Smooth muscle cell of trachea (primary cell): ENCODE measurements at places on chromosomes 5 and 9. TPM values are rescaled to one million over a fixed set of nuclear protein-coding genes. Genes with fewer than 3 reads are reported as not detected.

The GFM2 gene
- total RNA-seq, result 34.9 and 40.4 TPM in 2 replicates

The ARHGEF39 gene
- total RNA-seq, result 0.50 and 2.9 TPM in 2 replicates

The PSD2 gene
- total RNA-seq, result 0.17 TPM in 1 of 2 replicates, not detected in the other

The GMCL2 gene
- under 0.01 TPM in 1 of 2 replicates, not detected in the other for total RNA-seq

The DIPK1B gene
- total RNA-seq, result 0.58 and 2.2 TPM in 2 replicates

The KIF12 gene
- under 0.01 TPM in 1 of 2 replicates, not detected in the other for total RNA-seq

The CTSV gene
- 0.33 and 1.5 TPM in 2 replicates for total RNA-seq

The CXCL14 gene
- total RNA-seq, result 0.33 TPM in 1 of 2 replicates, not detected in the other

The PCDHA9 gene
- total RNA-seq, result under 0.01 TPM in 2 replicates

The VCP gene
- total RNA-seq, result 402 and 448 TPM in 2 replicates

The BRD3 gene
- total RNA-seq, result 9.7 and 10.4 TPM in 2 replicates

The TMEM161B gene
- total RNA-seq, result 12.1 and 18.8 TPM in 2 replicates

The CDH10 gene
- total RNA-seq, result under 0.01 and 0.83 TPM in 2 replicates

The TRAF1 gene
- 1.3 and 3.8 TPM in 2 replicates for total RNA-seq

The C5 gene
- total RNA-seq, result 5.1 and 8.9 TPM in 2 replicates

The SPINK6 gene
- not detected in 2 replicates for total RNA-seq

The GABRA1 gene
- total RNA-seq, result not detected in 2 replicates

The FAM151B gene
- 3.8 and 5.0 TPM in 2 replicates for total RNA-seq

The OR1Q1 gene
- not detected in 2 replicates for total RNA-seq

The ITGA2 gene
- total RNA-seq, result 22.8 and 24.5 TPM in 2 replicates

The PRRX2 gene
- 44.4 and 50.0 TPM in 2 replicates for total RNA-seq

The ELL2 gene
- total RNA-seq, result 112 and 118 TPM in 2 replicates

The PCA3 gene
- not detected in 2 replicates for total RNA-seq
